Hepatic stellate cell (primary cell): ENCODE measurements at places on chromosomes 11 and 22.

DNA sequence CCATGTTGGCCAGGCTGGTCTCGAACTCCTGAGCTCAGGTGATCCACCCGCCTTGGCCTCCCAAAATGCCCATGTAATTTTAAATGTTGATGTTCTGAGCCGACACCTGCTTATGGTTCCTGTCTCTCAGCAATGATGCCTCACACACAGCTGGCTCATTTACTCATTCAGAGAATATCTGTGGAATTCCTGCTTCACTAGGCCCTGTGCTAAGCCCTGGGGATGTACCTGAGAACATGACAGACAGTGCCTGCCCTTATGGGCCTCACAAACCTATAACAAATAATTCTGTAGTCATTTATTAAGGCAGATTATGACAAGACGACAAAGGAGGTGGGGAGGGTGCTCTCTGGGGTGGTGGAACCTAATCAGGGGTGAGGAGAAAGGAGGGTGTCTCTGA, 93.7 kb downstream of the PRR5L start:
- DNase-seq, result no peak

- DNase-seq, result no peak
Observed at GRCh38 chr22:19845054-19845722, 9.5 kb downstream of the GNB1L start.

- DNase-seq, result no peak
Observed at GRCh38 chr11:24078018-24078417, 418.8 kb upstream of the LUZP2 start.

- DNase-seq, result no peak
Observed at GRCh38 chr11:47007579-47007978, 71.0 kb downstream of the CSTPP1 start.

DNA sequence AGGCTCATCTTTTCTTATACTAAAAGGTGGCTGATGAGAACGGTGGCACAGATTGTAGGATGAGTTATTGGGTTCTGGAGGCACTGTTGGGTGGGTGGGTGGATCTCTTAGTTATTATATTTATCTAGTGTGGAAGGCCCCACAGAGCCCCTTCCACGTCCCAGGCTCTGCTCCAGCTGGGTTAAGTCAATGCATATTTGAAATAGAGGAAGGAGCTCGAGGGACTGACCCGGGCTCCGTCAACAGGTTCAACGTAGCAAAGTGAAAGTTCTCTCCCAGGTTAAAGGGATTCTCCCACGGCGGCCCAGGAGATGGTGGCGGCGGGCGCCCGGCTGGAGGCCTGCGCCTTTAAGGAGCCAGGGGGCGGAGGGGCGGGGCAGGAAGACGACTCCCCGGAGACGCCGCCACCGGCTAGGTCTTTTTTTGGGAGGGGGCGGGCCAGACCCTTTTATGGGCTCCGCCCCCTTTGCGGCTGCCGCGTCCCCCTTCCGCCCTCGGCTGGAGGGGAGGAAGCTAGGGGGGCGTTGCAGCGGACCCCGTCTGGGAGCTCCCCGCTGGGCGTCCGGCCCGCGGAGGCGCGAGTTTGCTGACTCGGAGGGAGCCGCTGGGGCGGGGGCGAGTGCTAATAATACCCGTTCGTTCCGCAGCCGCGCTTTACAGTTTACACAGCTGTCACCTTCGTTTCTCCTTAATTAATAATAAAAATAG, 1.5 kb upstream of the INPPL1 start:
- DNase-seq, result peak; percentile 77

- no peak for DNase-seq
Observed at GRCh38 chr22:43467216-43467940, 55.6 kb downstream of the MPPED1 start.

GRCh38 chr22:20565079-20565734, 57.8 kb downstream of the MED15 start:
- no peak for DNase-seq

- peak; percentile 55 for DNase-seq
Observed at GRCh38 chr11:69356703-69357457, 62.9 kb downstream of the MYEOV start.

- no peak for DNase-seq
Observed at GRCh38 chr11:69818231-69818602, 999 bp downstream of the FGF3 start.

DNA sequence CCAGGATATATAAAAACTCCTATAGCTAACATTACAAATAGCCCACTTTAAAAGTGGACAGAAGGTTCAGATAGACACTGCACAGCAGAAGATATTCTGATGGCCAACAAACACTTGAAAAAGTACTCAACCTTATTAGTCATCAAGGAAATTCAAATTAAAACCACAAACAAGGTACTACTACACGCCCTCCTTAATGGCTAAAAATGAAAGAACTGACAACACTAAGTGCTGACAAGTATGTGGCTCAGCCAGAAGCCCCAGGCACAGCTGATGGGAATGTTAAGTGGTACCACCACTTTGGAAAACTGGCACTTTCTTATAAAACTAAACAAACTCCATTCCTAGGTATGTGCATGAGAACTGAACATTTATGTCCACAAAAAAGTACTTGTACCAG, 320.1 kb downstream of the TBC1D22A start:
- DNase-seq, result no peak

- DNase-seq, result no peak
Observed at GRCh38 chr11:76962583-76963416, 71.4 kb upstream of the B3GNT6 start.

GRCh38 chr11:34633640-34633989, 12.7 kb downstream of the EHF start:
- no peak for DNase-seq

GRCh38 chr22:20397498-20397897, 3.5 kb downstream of the ZNF74 start:
- DNase-seq, result no peak

GRCh38 chr11:113286509-113287497, 27.6 kb upstream of the TTC12 start:
- DNase-seq, result no peak

DNA sequence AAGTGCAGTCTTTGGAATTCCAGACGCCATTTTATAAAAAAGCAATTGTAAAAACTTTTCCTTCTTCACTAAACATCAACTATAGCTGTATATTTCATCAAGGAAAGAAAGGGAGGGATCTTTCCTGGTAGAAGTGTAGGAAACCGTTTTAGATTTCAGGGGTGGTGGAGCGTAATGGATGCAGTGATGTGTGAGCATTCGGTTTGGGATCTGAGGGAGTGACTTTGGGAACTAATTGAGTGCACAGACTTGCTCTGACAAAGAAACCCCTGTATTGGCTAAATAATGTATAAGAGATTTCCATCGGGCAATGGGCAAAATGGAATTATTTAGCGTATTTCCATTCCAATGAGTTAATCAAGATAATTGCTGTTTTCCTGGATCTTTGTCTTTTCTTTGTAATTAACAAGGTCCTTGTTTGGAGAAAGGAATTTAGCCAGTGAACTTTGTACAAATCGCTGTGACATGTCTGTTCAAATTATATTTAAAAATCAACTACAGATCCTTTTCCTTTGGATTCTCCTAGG, 125.0 kb upstream of the NARS2 start:
- DNase-seq, result no peak
